ENCODE measurements at places on chromosomes 6 and 20.

- H3K4me3 ChIP-seq = no peak overlapping the region
- H3K27me3 ChIP-seq = no peaks in the 10 kb centered on the region
- H3K4me1 ChIP-seq = peaks cover 8% of the 10 kb centered on the region
- H3K27ac ChIP-seq = no peak overlapping the region
Observed at GRCh38 chr6:6931071-6932025, 176.4 kb upstream of the RREB1 start.

- no peaks in the 10 kb centered on the region for H3K27me3 ChIP-seq
- DNase-seq = no peak
- H3K36me3 ChIP-seq = no peaks in the 10 kb centered on the region
- peaks cover 6% of the 10 kb centered on the region for H3K4me1 ChIP-seq
- no peak overlapping the region for H3K27ac ChIP-seq
Observed at GRCh38 chr6:139500977-139501376, 126.5 kb upstream of the CITED2 start.

- H3K4me1 ChIP-seq = no peaks in the 10 kb centered on the region
- no peak overlapping the region for H3K4me3 ChIP-seq
- H3K36me3 ChIP-seq = no peaks in the 10 kb centered on the region
- no peak for DNase-seq
- no peak overlapping the region for H3K27ac ChIP-seq
Observed at GRCh38 chr6:16476861-16477260, 238.5 kb downstream of the GMPR start.

- peak overlapping the region; percentile 99 for H3K4me3 ChIP-seq
- peaks cover 44% of the 10 kb centered on the region for H3K36me3 ChIP-seq
- H3K27me3 ChIP-seq = no peaks in the 10 kb centered on the region
- H3K27ac ChIP-seq = no peak overlapping the region
- no peak for DNase-seq
- peaks cover 4% of the 10 kb centered on the region for H3K4me1 ChIP-seq
Observed at GRCh38 chr6:143843677-143843999, 500 bp downstream of the LTV1 start.

GRCh38 chr20:63702036-63702665, 5.6 kb downstream of the ARFRP1 start:
- H3K36me3 ChIP-seq = peaks cover 27% of the 10 kb centered on the region
- H3K27me3 ChIP-seq = no peaks in the 10 kb centered on the region
- no peak overlapping the region for H3K4me3 ChIP-seq
- no peak for DNase-seq
- no peak overlapping the region for H3K27ac ChIP-seq
- peaks cover 10% of the 10 kb centered on the region for H3K4me1 ChIP-seq

GRCh38 chr6:49606721-49607390, 29.8 kb downstream of the RHAG start:
- peak; percentile 53 for DNase-seq
- H3K4me3 ChIP-seq = no peak overlapping the region
- H3K27ac ChIP-seq = no peak overlapping the region
- H3K4me1 ChIP-seq = peaks cover 2% of the 10 kb centered on the region
- no peaks in the 10 kb centered on the region for H3K27me3 ChIP-seq

GRCh38 chr20:58850693-58851174, at the start of gene GNAS-AS1:
Gene GNAS-AS1 (minus strand): TSS chr20:58850902.
- DNase-seq = peak; percentile 78
- H3K36me3 ChIP-seq = no peaks in the 10 kb centered on the region
- H3K27me3 ChIP-seq = peaks cover 15% of the 10 kb centered on the region
- peak within 1 kb of the TSS; percentile 22 for H3K4me3 ChIP-seq
- H3K4me1 ChIP-seq = peaks cover 6% of the 10 kb centered on the region
- H3K27ac ChIP-seq = no peak within 1 kb of the TSS

DNA sequence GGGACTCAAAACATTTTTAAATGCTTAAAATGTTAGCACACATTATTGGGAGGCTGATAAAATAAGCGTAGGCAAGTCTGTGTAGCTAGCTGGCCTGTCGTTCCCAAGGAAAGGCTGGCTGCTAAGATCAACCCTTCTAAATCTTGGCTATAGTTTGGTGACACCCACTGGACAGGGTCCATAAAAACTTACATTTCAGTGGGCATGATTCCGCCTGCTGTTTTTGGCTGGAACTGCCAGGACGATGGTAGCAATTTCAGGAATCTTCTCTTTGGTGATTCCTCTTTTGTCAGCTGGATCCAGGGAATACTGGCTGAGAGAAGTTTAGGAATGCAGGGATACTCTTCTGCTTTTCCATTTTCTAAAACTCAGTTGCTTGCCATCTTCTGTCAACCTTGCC, 162.2 kb downstream of the NKAIN2 start:
- H3K36me3 ChIP-seq = no peaks in the 10 kb centered on the region
- no peaks in the 10 kb centered on the region for H3K27me3 ChIP-seq
- DNase-seq = peak; percentile 51
- H3K4me3 ChIP-seq = no peak overlapping the region
- H3K27ac ChIP-seq = no peak overlapping the region

- H3K36me3 ChIP-seq = no peaks in the 10 kb centered on the region
- peaks cover 2% of the 10 kb centered on the region for H3K27me3 ChIP-seq
- no peak for DNase-seq
- H3K4me1 ChIP-seq = peaks cover 3% of the 10 kb centered on the region
- no peak overlapping the region for H3K4me3 ChIP-seq
Observed at GRCh38 chr6:133833949-133834359, 55.0 kb upstream of the TCF21 start.

GRCh38 chr6:25717866-25718740, 36.4 kb upstream of the SLC17A4 start:
- no peak for DNase-seq
- H3K4me1 ChIP-seq = peaks cover 7% of the 10 kb centered on the region
- H3K27ac ChIP-seq = no peak overlapping the region
- H3K27me3 ChIP-seq = no peaks in the 10 kb centered on the region

DNA sequence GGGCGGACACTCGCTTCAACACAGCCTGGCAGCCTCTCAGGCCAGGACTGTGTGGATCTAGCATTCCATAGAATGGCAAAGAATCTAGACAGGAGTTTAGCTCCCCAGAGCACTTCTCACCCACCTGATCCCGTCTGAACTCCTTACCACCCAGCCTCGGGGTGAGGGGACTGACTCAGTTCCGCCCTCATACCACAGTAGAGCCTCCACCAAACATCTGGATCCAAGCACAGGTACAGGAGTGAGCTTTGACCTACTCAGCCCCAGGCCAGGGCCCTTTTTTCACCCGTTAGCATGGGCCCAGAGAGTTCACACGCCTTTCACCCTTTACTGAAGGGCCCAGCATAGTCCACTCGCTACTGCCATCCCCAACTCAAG, 715 bp downstream of the PSMF1 start:
- peak overlapping the region; percentile 99 for H3K4me3 ChIP-seq
- H3K4me1 ChIP-seq = peaks cover 8% of the 10 kb centered on the region
- H3K27me3 ChIP-seq = no peaks in the 10 kb centered on the region

DNA sequence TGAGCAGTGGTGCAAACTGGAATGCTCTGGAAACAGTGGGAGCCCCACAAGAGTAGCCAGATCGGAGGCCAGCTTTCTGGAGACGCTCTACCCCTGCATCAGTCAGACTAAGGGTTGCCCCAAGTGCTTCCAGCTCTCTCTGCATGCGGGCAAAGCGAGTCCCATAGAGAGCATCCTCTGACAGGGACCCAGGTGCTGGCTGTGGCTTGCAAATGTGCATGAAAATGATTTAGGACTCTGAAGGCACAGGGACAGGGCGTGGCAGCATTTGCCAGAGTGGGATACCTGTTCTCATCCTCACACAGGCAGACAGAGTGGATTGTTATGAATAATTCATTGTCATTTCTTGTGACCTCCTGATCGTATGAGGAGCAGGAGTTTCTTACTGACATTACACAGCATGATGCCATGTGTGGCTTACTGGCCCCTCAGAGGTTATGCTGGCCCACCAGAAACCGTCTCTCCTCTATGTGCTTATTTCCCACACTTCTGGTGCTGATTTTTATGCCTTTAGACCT, 10.3 kb downstream of the RIN2 start:
- H3K27me3 ChIP-seq = no peaks in the 10 kb centered on the region
- peaks cover 3% of the 10 kb centered on the region for H3K36me3 ChIP-seq
- DNase-seq = no peak
- H3K4me3 ChIP-seq = no peak overlapping the region

DNA sequence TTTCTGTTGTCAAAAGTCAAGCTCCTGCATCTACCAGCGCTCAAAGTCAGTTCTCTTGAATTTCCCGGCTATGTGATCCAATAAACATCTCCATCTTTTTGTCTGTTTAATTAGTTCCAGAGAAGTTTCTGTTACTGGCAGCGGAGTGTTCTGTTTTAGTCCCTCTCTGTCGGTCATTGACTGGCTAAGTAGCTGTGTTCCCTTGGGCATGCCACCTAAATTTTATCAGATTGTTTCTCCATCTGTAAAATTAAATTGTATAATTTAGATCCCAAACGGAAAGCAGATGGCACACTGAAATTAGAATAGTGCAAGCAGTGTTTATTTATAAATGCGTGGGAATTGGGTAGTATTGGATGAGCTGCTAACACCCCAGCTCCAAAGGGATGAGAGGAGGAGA, 29.7 kb upstream of the PRL start:
- no peak for DNase-seq
- H3K4me3 ChIP-seq = no peak overlapping the region
- H3K4me1 ChIP-seq = no peaks in the 10 kb centered on the region
- H3K27me3 ChIP-seq = no peaks in the 10 kb centered on the region
- no peaks in the 10 kb centered on the region for H3K36me3 ChIP-seq

DNA sequence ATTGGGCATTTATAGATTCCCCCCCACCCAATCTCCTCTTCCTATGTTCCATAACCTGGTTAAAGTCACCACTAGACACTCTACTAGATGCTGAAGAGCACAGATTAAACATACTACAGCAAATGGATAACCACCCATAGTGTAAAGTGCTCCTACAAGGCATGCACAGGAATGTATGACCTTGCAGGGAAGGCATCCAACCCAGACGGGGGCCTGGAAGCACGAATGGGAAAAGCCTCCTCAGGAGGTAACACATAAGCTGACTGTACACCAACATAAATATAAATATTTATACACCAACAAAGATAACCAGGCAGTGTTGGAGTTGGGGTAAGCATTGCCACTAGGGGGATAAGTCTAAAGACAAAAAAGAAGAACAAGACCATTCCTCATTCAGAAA, 691.7 kb downstream of the GRIK2 start:
- no peaks in the 10 kb centered on the region for H3K27me3 ChIP-seq
- DNase-seq = no peak
- no peak overlapping the region for H3K4me3 ChIP-seq
- H3K36me3 ChIP-seq = no peaks in the 10 kb centered on the region

GRCh38 chr20:24588047-24588635, 118.7 kb downstream of the SYNDIG1 start:
- H3K4me3 ChIP-seq = no peak overlapping the region
- H3K27ac ChIP-seq = no peak overlapping the region
- no peaks in the 10 kb centered on the region for H3K36me3 ChIP-seq
- no peak for DNase-seq

- H3K27me3 ChIP-seq = no peaks in the 10 kb centered on the region
- peaks cover 44% of the 10 kb centered on the region for H3K36me3 ChIP-seq
- DNase-seq = no peak
- H3K4me1 ChIP-seq = no peaks in the 10 kb centered on the region
- H3K4me3 ChIP-seq = no peak overlapping the region
- H3K27ac ChIP-seq = no peak overlapping the region
Observed at GRCh38 chr6:144467921-144468320, 182.8 kb downstream of the UTRN start.

- peak overlapping the region; percentile 72 for H3K27ac ChIP-seq
- DNase-seq = no peak
- H3K4me1 ChIP-seq = peaks cover 20% of the 10 kb centered on the region
- H3K36me3 ChIP-seq = no peaks in the 10 kb centered on the region
- no peaks in the 10 kb centered on the region for H3K27me3 ChIP-seq
Observed at GRCh38 chr6:75381877-75382633, 97.5 kb upstream of the TMEM30A start.

DNA sequence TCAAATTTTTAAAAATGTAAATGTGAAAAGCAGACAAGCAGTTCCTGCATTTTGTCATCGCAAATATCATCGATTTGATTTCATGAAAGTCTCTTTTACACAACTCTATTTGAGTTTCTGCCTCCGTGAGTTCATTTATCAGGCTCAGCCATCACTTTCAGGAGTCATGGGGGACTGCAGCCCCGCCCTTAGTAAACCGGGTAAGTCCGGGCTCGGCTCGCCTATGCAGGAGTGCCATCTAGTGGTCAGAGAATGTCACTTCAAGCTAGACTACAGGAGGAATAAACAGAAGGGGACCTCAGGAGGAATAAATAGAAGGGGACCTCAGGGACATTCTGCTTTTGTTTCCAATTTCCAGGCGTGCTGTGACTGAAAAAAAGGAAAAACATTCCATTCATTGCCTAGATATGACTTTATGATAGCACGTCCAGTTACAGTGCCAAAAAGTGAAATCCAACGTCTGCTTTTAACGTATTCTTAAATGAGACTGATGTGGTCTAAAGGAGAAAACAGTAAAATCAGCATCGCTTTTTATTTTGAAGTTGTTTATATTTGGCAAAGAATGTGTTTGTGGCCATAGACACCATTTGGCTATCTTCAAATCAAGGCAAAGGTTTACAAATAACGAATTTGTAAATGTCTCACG, 333.9 kb downstream of the HACE1 start:
- H3K36me3 ChIP-seq = no peaks in the 10 kb centered on the region
- DNase-seq = peak; percentile 83
- no peaks in the 10 kb centered on the region for H3K4me1 ChIP-seq
- H3K4me3 ChIP-seq = no peak overlapping the region
- H3K27me3 ChIP-seq = no peaks in the 10 kb centered on the region

GRCh38 chr20:39291301-39291700, 329.2 kb downstream of the DHX35 start:
- no peak overlapping the region for H3K4me3 ChIP-seq
- no peak overlapping the region for H3K27ac ChIP-seq
- H3K27me3 ChIP-seq = no peaks in the 10 kb centered on the region

GRCh38 chr6:41286544-41287346, at the start of gene TREM1:
Gene TREM1 (minus strand): TSS chr6:41286682. CDS start chr6:41286655, 27 bp downstream.
- no peak for DNase-seq
- H3K4me3 ChIP-seq = no peak within 1 kb of the TSS
- H3K27ac ChIP-seq = no peak within 1 kb of the TSS
- H3K27me3 ChIP-seq = no peaks in the 10 kb centered on the region

DNA sequence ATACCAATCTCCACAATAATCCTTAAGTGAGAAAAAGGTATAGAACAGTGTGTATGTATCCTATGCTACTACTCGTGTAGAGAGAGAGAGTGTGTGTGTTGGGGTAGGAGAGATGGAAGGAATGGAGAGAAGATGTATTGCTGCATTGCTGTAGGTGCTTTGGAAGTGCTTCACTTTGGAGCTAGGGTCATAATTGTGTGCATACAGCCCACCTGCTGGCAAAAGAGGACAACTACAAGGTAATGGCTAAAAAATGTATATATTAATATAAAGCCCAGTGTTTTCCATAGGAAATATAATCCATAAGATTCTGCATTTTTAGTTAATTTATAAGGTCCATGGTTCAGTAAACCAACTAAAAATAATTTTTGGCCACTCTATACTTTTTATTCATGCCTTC, 36.1 kb downstream of the SERAC1 start:
- no peak for DNase-seq
- H3K36me3 ChIP-seq = peaks cover 2% of the 10 kb centered on the region
